Left renal pelvis (tissue), 4 donors: ENCODE measurements at places on chromosomes 1 and 21. TPM values are rescaled to one million over a fixed set of nuclear protein-coding genes. Genes with fewer than 3 reads are reported as not detected.

- no peak for DNase-seq
These were observed 155.8 kb downstream of the TRABD2B start for GRCh38 chr1:47841356-47841755.

DNA sequence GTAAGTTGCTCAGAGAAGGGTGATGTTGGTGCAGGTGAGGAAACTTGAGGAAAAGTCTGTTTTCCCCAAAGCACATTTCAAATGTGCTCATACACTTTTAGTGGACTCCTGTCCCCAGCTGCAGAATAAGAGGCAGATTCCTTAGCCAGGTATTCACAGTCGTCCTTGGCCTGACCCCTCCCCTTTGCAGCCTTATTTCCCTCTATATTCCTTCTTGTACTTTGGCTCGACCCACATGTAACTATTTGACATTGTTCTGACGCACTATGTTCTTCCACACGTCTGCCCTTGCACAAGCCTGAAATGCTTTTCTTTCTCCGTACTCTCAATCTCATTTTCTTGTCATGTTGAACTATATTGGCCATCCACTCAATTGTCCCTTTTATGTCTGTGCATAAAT lies 498.4 kb upstream of the USP24 start:
- DNase-seq = no peak

GRCh38 chr1:247335882-247336281 lies 4.2 kb upstream of the ZNF496 start:
- no peak for DNase-seq

- no peak for DNase-seq
These were observed 322.8 kb downstream of the TTLL7 start for GRCh38 chr1:83676106-83676505.

The LIX1L gene
- 30.6 TPM for polyA plus RNA-seq

The UCHL5 gene
- polyA plus RNA-seq = 50.0 TPM
